ENCODE measurements at places on chromosomes 3 and 15. TPM values are rescaled to one million over a fixed set of nuclear protein-coding genes. Genes with fewer than 3 reads are reported as not detected.
A peak's percentile ranks its signal among the peaks of the same experiment; 100 is the strongest.

DNA sequence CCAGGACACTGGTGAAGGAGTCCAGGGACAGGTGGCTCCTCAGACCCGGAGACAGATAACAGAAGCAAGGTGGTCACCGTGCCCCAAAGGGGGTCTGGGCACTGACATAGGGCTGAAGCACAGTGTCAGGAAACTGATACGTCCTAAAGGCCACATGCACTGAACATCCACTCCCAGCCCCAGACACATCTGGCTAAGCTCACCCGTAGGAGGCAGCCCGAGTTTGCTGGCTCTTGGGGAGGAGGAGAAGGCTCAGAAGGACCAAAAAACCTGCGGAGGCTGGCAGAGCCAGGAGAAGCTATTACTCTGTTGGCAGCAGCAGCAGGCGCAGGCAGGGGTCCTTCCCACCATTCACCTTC lies 1.2 kb downstream of the CACNA2D2 start:
- H3K36me3 ChIP-seq = no peaks in the 10 kb centered on the region
- no peak overlapping the region for H3K4me3 ChIP-seq
- DNase-seq = no peak
- peaks cover 4% of the 10 kb centered on the region for H3K27me3 ChIP-seq
- H3K27ac ChIP-seq = no peak overlapping the region

GRCh38 chr3:64925575-64925974 lies 237.8 kb upstream of the ADAMTS9 start:
- no peaks in the 10 kb centered on the region for H3K36me3 ChIP-seq
- no peak overlapping the region for H3K27ac ChIP-seq
- H3K4me1 ChIP-seq = no peaks in the 10 kb centered on the region
- no peak for DNase-seq
- no peaks in the 10 kb centered on the region for H3K27me3 ChIP-seq
- H3K4me3 ChIP-seq = no peak overlapping the region

DNA sequence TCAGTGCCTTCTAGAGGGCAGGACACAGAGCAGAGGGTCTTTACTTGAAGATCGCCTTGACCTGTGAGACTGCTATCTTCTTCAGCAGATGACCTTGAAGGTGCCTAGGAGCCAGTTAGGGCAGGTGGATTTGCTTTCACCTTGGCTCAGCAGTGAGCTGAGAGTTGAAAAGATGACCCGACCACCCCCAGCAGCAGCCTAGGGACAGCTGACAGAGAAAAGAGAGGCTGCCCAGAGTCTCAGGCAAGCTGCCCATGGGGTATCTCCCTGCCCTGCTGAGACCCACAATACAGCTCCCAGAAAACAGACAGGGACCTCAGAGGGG lies 453 bp upstream of the LTF start:
- H3K27ac ChIP-seq = no peak overlapping the region
- H3K4me1 ChIP-seq = no peaks in the 10 kb centered on the region
- DNase-seq = no peak
- H3K4me3 ChIP-seq = no peak overlapping the region
- no peaks in the 10 kb centered on the region for H3K27me3 ChIP-seq

GRCh38 chr15:49471733-49472132 lies 48.7 kb downstream of the FGF7 start:
- no peaks in the 10 kb centered on the region for H3K36me3 ChIP-seq
- H3K4me1 ChIP-seq = no peaks in the 10 kb centered on the region
- H3K27ac ChIP-seq = no peak overlapping the region

GRCh38 chr3:59759298-59760031 lies 709.6 kb upstream of the CFAP20DC start:
- DNase-seq = no peak
- H3K4me1 ChIP-seq = peaks cover 9% of the 10 kb centered on the region

DNA sequence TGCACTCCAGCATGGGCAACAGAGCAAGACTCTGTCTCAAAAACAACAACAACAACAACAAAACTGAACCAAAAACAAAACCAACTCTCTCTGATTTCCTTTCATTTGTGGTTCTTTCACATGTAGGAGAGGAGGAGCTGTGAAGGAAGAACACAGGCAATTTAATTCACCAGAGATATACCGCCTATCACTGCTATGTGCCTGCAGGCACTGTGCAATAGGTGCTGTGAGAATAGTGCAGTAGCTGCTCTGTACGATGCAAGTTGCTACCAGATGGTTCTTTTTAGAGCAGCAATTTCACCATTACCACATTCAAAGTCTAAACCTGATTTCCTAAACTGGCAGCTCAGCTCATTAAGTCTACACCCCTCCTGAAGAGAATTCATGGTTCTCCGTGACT lies 11.3 kb upstream of the PROK2 start:
- H3K36me3 ChIP-seq = no peaks in the 10 kb centered on the region
- no peak overlapping the region for H3K27ac ChIP-seq
- H3K27me3 ChIP-seq = no peaks in the 10 kb centered on the region
- no peak for DNase-seq
- no peak overlapping the region for H3K4me3 ChIP-seq
- H3K4me1 ChIP-seq = no peaks in the 10 kb centered on the region

DNA sequence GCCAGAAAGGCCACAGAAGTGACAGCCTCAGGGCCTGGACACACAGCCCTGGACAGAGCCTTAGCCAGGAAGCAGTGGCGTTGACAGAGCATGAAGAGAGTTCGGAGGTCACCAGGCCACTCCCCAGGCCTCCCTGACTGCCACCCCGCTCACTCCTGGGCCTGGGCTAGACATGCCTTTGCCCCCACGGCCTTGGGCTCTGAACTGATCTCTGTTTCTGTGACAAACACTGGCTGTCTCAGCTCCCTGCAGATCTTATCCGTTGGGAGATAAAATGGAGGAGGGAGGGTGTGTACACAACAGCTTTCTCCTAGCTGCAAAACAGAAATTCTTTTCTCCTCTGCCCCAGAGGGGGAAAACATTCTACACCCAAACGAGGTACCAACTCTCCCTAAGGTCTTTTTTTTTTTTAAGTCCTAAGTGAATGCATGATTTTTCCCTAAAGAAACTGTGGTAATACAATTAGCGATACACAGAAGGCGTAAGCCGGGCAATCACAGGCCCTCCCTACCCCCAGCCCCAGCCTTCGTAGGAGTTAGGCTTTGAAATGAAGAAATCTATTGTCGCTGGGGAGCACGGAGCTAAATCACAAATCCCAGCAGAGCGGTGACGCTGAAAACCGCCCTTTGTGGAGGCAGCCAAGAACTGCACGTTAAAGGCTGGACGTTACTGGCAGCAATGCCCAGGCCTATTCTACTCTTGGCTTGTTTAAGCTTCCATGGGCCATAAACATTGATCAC lies 45.0 kb downstream of the SRGAP3 start:
- H3K36me3 ChIP-seq = no peaks in the 10 kb centered on the region
- H3K4me3 ChIP-seq = no peak overlapping the region

GRCh38 chr3:51966922-51967383 lies 301 bp downstream of the PCBP4 start:
- no peak for DNase-seq
- H3K27ac ChIP-seq = peak overlapping the region; percentile 77
- H3K36me3 ChIP-seq = no peaks in the 10 kb centered on the region
- no peaks in the 10 kb centered on the region for H3K27me3 ChIP-seq

GRCh38 chr15:88835119-88835518 lies 31.9 kb downstream of the ACAN start:
- no peaks in the 10 kb centered on the region for H3K4me1 ChIP-seq
- H3K27me3 ChIP-seq = no peaks in the 10 kb centered on the region
- no peak for DNase-seq
- H3K36me3 ChIP-seq = no peaks in the 10 kb centered on the region
- H3K27ac ChIP-seq = no peak overlapping the region

DNA sequence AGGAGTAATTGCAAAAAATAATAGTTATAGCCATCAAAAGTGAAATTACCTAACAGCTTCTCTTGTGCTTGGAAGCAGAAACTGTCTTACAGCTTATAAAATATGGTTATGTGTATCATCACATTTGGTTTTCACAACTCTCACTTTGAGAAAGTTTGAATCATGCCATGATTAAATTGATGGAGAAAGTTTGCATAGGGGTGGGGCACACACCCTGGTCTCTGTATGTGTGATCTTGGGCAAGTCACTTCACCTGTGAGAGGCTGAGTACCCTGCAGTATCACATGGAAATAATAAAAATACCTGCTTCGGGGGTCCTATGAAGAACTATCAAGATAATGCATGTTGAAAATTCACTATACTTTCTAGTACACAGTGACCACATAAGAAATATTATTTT lies 471.4 kb downstream of the RAP2B start:
- H3K36me3 ChIP-seq = no peaks in the 10 kb centered on the region
- no peak overlapping the region for H3K4me3 ChIP-seq
- DNase-seq = no peak
- H3K4me1 ChIP-seq = no peaks in the 10 kb centered on the region
- H3K27me3 ChIP-seq = no peaks in the 10 kb centered on the region

DNA sequence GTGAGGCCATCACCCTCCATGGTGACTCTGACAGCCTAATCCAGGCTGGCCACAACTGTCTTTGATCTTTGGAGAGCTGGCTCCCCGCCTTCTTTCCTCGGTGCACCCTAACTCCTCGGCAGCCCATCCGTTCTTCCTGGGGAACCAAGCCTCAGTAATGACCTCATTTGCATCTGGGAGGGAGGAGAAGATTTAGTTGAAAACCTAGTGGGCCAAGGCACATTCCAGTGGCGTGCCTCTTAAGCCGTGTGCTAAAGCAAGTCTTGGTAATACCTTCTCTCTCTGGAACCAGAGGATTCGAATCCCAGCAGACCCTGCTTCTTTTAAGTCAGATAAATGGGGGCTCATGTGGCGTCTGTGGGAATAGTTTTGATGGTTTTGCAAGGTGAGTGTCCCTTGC lies 233.1 kb downstream of the EBLN2 start:
- H3K4me3 ChIP-seq = no peak overlapping the region
- DNase-seq = no peak
- no peak overlapping the region for H3K27ac ChIP-seq
- no peaks in the 10 kb centered on the region for H3K27me3 ChIP-seq

GRCh38 chr3:192082730-192083660 lies 622.0 kb downstream of the PYDC2 start:
- DNase-seq = no peak
- H3K27me3 ChIP-seq = no peaks in the 10 kb centered on the region
- no peak overlapping the region for H3K4me3 ChIP-seq
- H3K4me1 ChIP-seq = peaks cover 34% of the 10 kb centered on the region

- no peaks in the 10 kb centered on the region for H3K36me3 ChIP-seq
- H3K4me3 ChIP-seq = no peak overlapping the region
- H3K27me3 ChIP-seq = no peaks in the 10 kb centered on the region
These were observed 231.2 kb downstream of the BBX start for GRCh38 chr3:107753976-107754375.

- H3K27me3 ChIP-seq = no peaks in the 10 kb centered on the region
- H3K36me3 ChIP-seq = no peaks in the 10 kb centered on the region
- no peak overlapping the region for H3K27ac ChIP-seq
- no peak for DNase-seq
These were observed 7.2 kb upstream of the DYNC1LI1 start for GRCh38 chr3:32577581-32578556.

GRCh38 chr3:190360228-190360627 lies 27.7 kb upstream of the CLDN16 start:
- no peaks in the 10 kb centered on the region for H3K27me3 ChIP-seq
- no peak overlapping the region for H3K27ac ChIP-seq
- H3K36me3 ChIP-seq = no peaks in the 10 kb centered on the region
- DNase-seq = no peak

DNA sequence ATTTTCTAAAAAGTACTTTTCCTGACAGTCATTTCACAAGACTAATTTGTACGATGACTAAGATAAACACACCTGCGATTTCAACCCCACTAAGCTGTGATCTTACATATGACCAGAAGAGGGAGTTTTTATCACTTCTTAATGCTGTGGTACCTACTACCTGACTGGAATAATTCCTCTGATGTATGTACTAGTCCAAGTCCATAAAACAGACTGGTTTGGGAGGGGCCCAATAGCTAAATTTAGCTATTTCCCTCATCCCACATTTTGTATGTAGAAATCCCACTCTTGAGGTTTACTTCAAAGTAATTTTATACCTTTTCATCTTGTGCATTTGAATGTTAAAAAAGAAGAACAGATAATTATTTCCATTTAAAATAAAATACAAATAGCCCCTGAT lies 49.7 kb upstream of the SCAANT1 start:
- no peak for DNase-seq
- H3K27me3 ChIP-seq = no peaks in the 10 kb centered on the region
- H3K4me3 ChIP-seq = no peak overlapping the region
- H3K4me1 ChIP-seq = peaks cover 15% of the 10 kb centered on the region

- no peak overlapping the region for H3K27ac ChIP-seq
- H3K36me3 ChIP-seq = no peaks in the 10 kb centered on the region
These were observed 28.1 kb downstream of the IGSF10 start for GRCh38 chr3:151432616-151433372.

- H3K27ac ChIP-seq = no peak overlapping the region
- no peaks in the 10 kb centered on the region for H3K27me3 ChIP-seq
- H3K4me3 ChIP-seq = no peak overlapping the region
- no peaks in the 10 kb centered on the region for H3K4me1 ChIP-seq
- DNase-seq = no peak
- H3K36me3 ChIP-seq = no peaks in the 10 kb centered on the region
These were observed 9.8 kb downstream of the RAB27A start for GRCh38 chr15:55279746-55280351.

DNA sequence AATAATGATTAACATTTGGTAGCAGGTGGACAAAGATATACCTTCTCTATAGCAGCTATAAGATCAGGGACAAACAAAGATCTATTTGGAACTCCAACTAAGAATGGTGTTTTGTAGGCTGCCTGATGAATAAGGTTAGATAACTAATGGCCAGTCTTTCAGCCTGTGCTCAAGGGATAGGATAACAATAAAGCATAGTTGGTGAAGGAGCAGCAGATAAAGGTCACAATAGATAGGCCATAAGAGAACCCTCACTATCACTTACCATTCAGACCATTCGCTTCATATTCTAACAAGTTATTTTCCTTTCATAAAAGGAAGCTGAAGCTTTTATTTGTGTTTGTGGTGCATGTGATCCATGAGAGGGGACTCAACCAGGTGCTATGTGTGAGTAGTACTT lies 19.8 kb downstream of the EPM2AIP1 start:
- H3K4me1 ChIP-seq = peaks cover 7% of the 10 kb centered on the region
- H3K27ac ChIP-seq = no peak overlapping the region
- no peak for DNase-seq

- H3K27ac ChIP-seq = no peak overlapping the region
- no peaks in the 10 kb centered on the region for H3K4me1 ChIP-seq
- DNase-seq = no peak
- no peaks in the 10 kb centered on the region for H3K36me3 ChIP-seq
These were observed 210.7 kb downstream of the TLE3 start for GRCh38 chr15:69887009-69887408.

DNA sequence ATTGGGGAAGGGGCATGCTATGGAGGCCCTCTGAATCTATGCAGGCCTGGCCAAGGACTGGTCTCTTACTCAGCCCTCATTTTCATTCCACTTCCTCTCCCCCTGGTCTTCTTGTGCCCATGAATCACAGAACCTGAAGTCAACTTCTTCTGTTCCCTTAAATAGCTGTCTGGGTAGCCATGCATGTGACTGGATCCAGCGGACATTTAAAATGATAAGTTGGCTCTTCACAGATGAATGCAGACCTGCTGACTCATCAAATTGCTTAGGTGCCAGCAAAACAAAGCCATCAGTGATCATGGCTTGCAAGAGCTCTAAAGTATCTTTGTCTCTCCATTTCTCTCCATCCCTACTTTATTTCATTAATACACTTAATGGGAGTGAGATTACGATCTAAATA lies 90.1 kb upstream of the CADPS start:
- DNase-seq = no peak
- no peaks in the 10 kb centered on the region for H3K36me3 ChIP-seq
- no peak overlapping the region for H3K27ac ChIP-seq
- no peaks in the 10 kb centered on the region for H3K27me3 ChIP-seq
- no peak overlapping the region for H3K4me3 ChIP-seq

WDR5B gene
- total RNA-seq = 4.7 TPM

CPNE9 gene
- total RNA-seq = not detected

IMPG2 gene
- total RNA-seq = 0.07 TPM

SAMMSON gene
- total RNA-seq = not detected

MKRN2OS gene
- total RNA-seq = 1.7 TPM

ISL2 gene
- 11.0 TPM for total RNA-seq

All from Caco-2 (cell line).